ENCODE measurements at places on chromosomes 11 and 22.

DNA sequence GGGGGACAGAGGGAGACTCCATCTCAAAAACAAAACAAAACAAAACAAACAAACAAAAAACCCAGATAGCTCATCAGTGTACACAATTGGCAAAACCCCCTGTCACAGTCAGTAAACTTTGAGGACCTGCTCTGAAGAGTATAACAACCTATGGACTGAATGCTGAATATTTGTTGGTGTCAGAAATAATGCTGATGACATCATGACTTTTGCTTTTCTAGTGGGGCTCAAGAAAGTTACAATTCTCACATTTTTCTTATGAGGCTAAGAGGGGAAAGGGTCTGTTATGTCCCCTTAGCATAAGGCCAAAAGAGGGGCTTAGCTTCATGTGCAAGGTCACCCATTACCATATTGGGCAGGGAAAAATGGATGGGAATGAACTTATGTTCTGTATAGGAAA is 207.4 kb downstream of the NELL1 start:
- no peak for DNase-seq

DNA sequence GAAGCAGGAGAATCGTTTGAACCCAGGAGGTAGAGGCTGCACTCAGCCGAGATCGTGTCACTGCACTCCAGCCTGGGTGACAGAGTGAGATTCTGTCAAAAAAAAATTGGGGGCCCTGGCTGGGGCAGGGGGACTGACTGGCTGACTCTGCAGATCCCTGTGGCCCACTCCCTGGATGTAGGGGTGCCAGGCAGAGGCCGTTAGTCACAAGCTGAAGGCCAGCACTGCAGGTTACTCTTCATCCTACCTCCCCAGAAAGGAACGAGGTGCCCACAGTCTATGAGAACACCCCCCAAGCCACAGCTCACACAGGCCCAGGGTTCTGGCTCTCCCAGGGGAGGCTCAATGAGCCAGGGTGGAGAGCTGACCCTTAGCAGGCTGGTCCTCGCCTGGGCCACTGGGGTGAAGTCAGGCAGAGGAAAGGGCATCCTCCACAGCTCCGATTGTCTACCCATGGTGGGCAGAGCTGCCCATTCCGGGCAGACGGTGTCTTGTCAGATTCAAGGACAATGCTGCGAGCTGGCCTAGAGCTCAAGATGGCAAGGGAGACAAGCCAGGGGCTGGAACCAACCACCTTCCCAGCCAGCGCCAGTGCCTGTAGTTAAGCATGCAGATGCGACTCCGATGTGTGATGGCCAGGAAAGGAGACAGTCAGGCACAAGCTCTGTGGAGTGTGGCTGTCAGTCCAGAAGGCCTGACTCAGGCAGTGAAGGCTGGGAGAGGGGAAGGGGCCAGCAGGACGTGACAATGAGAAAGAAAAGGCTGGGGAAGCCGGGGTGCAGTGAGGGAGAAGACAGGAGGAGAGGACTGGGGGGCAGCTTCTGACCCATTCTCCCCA is 12.4 kb downstream of the C11orf24 start:
- no peak for DNase-seq

GRCh38 chr22:30021881-30022619 is 58.2 kb upstream of the HORMAD2 start:
- DNase-seq: no peak

- no peak for DNase-seq
Measured at GRCh38 chr11:120830085-120830620, 193.7 kb upstream of the TBCEL start.

Measured in CD4-positive, alpha-beta T cell treated with Interleukin-17A for 4 hours (primary cell).